T follicular helper cell (primary cell): ENCODE measurements at places on chromosomes 5 and 9.

DNA sequence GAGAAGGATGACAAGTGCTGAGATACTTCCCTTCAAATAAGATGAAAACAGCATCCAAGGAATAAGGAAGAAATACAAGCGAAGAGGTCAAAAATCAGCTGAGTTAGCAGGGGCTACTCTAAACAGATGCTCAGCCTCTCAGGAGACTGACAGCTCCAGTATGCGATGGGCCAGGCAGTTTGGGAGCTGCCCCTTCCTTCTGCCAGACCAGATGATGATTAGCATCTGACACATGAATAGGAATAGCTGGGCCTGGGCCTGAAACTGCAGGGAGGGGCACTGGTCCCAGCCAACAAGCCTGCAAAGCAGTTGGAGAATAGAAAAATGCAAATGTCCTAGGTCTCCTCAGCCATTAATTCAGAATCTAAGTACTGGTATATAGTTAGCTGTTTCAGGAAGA is 13.1 kb upstream of the MAP3K1 start:
- no peak for DNase-seq

DNA sequence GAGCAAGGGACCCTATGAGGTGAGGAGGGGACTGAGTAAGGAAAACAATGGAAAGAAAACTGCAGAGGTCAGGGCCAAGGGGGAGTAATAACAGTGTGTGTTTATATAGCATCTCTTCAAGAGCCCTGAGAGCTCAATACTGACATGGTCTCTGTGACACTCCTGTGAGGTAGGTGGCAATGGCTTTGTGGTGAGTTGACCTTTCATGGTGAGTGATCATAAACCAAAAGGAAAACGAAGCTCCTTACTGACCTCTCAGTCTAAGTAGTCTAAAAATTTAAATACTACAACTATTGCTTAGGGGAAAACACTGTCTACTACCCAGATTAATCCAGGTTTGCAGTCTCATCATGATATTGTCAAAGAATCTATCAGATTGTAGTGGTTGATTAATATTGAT is 130.9 kb downstream of the SNCAIP start:
- no peak for DNase-seq

DNA sequence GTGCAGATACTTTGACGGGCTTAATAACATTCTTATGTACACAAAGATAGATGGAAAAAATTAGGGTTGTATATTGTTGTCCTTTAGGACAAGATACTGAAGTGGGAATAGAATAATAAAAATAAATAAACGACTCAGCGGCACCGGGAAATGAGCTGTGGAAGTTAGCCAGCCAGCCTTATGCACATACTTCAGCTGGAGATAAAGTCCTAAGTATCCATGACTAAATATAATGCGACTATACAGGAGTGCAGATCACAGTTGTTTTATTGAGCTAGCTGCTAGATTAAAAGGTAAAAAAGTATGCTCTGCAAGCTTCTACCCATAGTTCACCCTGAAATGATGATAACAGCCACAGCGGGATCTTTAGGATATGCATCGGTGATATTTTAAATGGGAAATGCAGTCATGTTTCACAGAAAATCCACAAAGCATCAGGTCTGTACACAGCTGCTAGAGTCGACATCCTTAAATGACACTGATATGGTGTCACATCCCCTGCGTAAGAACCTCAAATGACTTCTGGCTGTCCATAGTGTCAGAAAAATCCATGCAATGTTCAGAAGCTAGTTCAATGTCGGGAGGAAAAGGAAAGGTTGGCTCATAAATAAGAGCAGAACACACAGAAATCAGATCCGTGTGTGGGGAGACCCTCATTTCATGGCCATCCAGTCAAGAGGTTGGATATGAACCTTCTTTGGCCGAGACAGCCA is 392.8 kb upstream of the DAP start:
- DNase-seq, result no peak

DNA sequence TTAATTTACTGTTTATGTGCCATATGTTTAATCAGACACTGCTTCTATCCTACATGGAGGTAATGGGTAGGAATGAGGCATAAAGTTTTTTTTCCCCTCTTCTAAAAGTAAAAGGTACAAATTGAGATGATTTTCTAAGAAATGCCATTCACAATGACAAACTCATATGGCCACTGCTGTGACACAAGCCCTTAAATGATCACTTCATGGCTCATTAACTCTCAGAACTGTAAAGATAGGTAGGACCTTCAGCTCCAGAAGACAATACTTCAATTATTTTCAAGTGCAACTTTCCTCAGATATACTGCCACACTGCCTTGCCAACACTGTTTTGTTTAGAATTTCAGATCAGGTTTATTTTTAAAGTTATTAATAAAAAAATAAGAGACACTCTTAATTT is 362.9 kb upstream of the ZNF608 start:
- no peak for DNase-seq

DNA sequence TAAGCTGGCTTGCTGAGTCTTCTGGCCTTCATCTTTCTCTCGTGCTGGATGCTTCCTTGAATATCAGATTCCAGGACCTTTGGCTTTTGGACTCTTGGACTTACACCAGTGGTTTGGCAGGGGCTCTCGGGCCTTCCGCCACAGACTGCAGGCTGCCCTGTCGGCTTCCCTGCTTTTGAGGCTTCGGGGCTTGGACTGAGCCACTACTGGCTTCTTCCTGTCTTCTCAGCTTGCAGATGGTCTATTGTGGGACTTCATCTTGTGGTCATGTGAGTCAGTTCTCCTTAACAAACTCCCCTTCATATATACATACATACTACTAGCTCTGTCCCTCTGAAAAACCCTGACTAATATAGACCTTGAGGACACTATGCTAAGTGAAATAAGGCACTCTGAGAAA is 78.3 kb upstream of the SSBP2 start:
- no peak for DNase-seq
